ENCODE measurements at places on chromosomes 13 and 19.

GRCh38 chr19:30385666-30386065 is 13.5 kb downstream of the ZNF536 start:
- no peak for DNase-seq

DNA sequence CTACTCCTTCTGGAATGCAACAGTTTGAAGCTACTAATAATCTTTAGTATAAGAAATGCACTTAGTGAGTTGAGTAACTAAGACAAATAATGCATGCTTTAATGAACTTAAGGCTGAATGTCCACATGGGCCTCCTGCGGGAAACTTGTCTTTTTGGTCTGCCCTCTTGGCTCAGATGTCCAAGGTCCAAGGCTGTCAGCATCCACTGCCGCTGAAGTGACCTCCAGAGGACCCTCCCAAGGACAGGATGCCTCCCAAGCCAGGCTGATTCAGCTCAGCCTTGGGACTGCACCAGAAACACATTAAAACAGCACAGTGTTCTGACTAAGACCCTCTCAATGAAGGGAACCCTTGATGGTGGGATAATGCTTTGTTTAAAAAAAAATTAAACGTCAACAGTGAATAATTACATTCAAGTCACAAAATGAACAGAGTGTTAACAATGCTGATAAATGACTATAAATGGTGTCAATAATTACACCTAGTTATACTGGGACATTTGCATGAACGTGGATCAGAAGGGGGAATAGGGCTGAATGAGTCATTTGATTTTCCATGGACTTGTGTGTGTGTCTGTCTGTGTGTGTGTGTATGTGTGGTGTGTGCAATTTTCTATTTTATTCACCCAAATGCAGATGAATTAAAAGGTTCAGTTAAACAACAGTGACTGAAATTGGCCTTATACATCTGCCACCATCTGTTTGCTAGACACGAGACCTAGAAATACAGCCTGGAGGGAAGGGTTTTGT is 150.5 kb downstream of the COL4A1 start:
- DNase-seq: no peak

GRCh38 chr13:76043874-76044273 is 407.7 kb downstream of the LMO7 start:
- no peak for DNase-seq

GRCh38 chr19:42846597-42846996 is 32.9 kb downstream of the PSG1 start:
- no peak for DNase-seq

DNA sequence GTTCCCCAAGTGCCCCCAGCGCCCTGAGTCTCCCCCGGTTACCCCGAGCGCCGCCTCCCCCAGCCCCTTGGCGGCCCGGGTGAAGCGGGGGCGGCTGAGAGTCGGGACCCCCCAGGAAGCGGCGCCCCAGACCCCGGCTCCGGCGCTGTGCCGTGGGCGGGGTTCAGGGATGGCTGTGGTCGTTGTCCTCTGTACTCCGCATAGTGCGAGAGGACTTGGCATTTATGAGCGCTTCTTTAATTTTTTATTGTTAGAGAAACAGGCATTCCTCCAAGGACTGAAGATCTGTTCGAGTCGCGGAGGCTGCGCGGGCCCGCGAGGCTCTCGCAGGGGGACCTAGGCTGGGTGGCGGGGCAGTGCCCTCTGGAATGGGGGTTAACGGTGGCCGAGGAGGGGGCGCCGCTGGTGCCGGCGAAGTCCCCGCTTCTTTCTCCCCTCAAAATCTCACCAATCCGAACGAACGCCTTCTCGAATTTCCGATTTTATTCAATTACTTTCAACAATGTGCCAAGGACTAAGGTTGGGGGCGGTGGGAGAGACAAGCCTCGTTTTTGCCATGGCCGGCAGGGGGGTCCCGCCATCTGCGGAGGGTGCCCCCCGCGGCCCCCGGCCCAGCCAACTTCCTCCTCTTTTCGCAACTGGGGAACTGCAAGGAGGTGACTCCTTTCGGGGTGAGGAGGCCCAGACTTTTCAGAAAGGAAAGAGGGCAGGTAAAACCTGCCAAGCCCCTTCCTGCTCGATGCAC is 596 bp upstream of the GJB2 start:
- DNase-seq: no peak

DNA sequence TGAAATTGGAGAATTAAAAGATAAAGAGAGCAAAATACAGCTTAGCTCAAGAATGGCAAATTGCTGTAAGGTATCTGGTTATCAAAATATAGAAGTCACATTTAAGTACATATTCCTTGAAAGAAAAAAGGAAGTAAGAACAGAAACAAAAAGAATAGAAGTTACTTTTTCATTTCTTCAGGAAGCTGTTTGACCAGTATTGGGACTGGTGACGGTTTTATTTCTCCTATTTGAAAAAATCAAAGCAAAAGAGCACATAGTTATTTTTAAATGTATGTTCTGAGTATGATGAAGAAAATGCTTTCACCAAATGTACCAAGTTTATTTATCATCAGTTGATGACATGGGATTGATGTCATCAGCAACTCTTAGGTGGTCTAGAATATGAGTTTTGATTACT is 83.1 kb upstream of the OXGR1 start:
- no peak for DNase-seq

DNA sequence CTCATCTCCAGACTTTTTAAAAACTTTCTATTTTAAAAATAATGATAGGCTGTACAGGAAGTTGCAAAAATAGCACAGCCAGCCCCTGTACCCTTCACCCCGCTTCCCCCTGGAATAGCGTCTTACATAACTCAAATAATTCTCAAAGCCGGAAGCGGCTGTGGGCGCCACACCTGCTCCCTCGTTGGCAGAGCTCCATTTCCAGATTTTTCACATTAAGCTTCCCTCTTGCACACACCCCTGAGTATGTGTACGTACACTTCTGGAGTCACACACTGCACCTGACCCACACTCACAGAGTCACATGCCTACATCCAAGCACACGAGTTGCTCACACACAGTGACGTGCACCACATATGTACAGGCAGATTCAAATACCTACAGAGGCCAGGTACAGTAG is 24.9 kb upstream of the DPP9 start:
- no peak for DNase-seq

- no peak for DNase-seq
Observed at GRCh38 chr19:32427536-32427935, 22.0 kb downstream of the DPY19L3 start.

DNA sequence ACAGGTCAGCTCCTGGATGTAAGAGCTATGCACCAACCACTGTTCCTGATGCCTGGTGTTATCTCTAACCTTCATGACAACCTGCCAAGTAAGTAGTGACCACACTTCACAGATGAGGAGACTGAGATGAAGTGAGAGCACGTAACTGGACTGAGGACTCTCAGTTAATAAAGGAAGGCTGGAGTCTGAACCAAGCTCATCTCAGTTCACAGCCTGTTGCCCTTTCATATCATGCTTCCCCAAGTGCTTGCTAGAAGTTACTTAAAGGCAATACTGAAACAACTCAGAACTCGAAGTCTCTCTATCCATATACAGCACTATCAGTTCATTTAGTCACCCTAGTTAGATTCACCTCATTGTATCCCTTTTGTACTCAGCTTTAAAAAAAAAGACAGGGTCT is 119.7 kb downstream of the ABCC4 start:
- no peak for DNase-seq

- no peak for DNase-seq
Observed at GRCh38 chr13:96417939-96418685, 328.2 kb downstream of the HS6ST3 start.

All from stimulated activated CD4-positive, alpha-beta T cell treated with anti-CD3 and anti-CD28 coated beads, Interleukin-4, amount 100 ng/mL, for 4 hours (primary cell).